ENCODE measurements at places on chromosomes 1 and 21.
A peak's percentile ranks its signal among the peaks of the same experiment; 100 is the strongest.

GRCh38 chr1:51139474-51139873 lies 37.4 kb downstream of the C1orf185 start:
- no peak for DNase-seq

DNA sequence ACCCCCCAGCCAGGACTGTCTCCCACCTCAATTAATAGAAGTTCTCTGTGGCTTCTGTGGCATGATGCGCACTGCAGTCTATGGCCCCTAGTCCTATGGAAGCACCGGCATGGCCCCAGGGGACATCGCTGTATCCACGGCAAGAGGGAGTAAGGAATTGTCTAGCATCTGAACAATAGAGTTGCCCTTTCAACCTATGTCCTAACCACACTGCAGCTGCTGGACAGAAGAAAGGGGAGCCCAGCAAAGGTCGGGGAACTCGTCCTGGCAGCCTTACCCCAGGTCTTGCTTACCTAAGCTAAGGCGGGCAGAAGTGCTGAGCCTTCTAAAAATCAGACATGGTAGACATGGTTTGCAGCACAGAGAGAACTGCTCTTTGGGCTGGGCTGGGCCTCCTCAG lies 103.3 kb upstream of the EDN2 start:
- no peak for DNase-seq

GRCh38 chr21:27674041-27674615 lies 707.2 kb upstream of the ADAMTS5 start:
- no peak for DNase-seq

- DNase-seq: no peak
These were observed 6.1 kb downstream of the DFFB start for GRCh38 chr1:3863231-3863935.

DNA sequence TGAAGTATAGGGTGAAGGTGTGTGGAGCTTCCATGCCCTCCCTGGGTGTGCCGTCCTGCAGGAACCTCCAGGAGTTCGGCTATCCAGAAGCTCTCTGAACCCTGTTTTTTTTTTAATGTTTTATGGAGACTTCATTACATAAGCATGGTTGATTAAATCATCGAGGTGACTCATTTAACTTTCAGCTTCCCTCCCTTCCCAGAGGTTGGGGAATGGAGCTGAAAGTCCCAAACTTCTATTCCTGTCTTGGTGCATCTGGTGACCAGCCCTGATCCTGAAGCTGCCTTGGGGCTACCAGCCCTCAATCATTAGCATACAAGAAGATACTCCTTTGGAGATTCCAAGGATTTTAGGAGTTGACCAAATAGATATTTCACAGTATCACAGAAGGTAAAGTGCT lies 9.5 kb downstream of the RRP15 start:
- no peak for DNase-seq

DNA sequence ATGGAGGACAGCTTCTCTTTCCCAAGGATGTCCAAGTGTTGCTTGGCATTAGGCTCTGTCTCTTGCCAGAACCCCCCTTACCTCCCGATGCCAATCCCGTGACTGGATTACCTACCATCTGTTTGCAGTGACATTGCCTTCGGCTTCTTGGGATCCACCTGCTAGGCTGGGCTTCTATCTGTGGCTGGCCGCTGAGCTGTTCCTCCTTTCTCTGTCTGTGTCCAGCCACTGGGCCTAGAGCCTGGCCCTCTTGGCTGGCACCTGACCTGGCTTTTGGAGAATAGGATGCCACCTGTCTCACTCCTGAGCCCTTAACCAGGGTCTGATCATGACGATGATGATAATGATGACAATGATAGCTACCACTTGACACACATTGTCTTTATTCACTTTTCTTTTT lies 41.6 kb upstream of the STUM start:
- DNase-seq: no peak

DNA sequence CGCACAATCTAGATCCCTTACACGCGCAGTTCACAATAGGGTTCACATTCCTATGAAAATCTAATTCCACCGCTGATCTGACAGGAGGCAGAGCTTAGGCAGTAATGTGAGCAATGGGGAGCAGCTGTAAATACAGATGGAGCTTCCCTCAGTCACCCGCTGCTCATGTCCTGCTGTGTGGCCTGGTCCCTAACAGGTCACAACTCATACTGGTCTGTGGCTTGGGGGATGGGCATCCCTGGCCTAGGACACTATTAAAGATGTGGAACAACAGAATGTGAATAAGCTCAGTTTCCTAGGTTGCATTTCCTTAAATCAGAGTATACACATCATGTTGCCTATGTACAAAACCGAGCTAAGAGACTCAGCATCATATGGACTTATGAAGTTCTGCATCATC lies 16.2 kb downstream of the IFI44 start:
- DNase-seq: no peak

GRCh38 chr1:198491028-198491427 lies 49.5 kb downstream of the ATP6V1G3 start:
- DNase-seq: no peak

GRCh38 chr21:45410865-45411809 lies 6.2 kb downstream of the COL18A1 start:
- peak; percentile 24 for DNase-seq

DNA sequence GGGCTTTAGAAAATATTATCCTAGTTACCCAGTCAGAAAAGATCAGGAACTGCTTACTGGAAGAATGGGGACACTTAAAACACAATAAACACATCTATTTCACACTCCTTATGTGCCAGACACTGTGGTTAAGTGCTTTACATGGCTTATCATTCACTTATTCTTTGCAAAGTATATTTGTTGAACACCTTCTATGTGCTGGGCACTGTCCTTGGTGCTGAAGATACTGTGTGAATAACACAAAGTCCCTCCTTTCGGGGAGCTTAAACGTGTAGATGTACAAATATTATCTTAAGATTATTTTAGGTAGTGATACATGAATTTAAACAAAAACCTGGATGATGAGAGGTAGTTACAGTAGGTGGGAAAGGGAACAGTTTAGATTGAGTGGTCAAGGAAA lies 169.3 kb downstream of the ST6GALNAC5 start:
- no peak for DNase-seq

DNA sequence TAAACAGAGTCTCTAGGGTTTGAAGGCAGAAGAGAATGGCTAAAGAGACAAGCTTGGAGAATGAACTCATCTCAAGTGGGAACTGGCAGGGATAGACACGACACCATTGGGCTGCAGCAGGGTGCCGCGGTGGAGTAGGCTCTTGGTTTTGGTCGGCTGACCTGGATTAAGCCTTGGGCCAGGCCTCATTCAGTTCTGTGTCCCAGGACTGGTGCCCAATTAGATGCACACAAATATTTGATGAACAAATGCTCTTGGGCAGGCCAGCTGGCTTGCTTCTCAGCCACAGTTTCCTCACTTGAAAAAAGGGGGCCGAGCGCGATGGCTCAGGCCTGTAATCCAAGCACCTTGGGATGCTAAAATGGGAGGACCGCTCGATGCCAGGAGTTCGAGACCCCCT lies 53.4 kb upstream of the CITED4 start:
- DNase-seq: peak; percentile 28

- no peak for DNase-seq
These were observed 28.0 kb downstream of the MACO1 start for GRCh38 chr1:25458541-25459298.

- DNase-seq: no peak
These were observed 108.8 kb downstream of the KIF26B start for GRCh38 chr1:245263529-245264095.

GRCh38 chr1:26411624-26412074 lies 1.0 kb downstream of the LIN28A start:
- DNase-seq: no peak

DNA sequence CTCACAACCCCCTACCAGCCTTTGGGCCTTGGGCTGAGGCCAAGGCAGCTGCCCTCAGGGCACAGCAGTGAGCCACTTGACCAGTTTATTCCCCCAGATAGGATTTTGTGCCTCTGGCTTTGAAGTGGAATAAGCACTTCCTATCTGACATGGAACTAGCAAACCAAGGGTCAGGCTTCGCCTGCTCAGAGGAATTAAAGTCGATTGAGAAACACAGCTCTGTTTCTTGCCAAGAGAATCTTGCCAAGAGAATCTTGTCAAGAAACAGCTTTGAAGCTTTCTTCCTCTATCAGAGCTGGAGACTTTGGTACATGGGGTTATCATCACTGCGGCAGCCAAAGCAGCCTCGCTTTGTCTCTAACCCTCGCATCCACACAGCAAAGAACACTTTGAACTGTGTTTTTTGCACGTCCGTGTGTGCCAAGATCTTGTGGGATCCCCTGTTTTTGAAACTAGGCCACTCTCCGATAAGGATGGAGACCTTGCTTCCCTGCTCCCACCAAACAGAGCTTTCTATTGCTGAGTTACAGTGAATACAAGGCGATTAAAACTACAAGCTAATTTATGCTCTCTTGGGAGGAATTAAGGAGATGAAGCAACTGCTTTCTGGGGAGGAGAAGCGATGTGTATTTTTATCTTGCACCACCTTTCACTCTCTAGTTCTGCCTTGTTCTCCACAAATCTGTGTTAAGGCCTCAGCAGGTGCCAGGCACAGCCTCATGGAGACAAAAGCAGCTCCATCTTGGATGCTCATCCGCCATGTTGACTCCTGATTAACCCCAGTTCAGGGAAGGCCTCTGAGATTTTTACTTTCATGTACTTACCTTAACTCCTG lies 67.3 kb downstream of the RHOU start:
- no peak for DNase-seq

DNA sequence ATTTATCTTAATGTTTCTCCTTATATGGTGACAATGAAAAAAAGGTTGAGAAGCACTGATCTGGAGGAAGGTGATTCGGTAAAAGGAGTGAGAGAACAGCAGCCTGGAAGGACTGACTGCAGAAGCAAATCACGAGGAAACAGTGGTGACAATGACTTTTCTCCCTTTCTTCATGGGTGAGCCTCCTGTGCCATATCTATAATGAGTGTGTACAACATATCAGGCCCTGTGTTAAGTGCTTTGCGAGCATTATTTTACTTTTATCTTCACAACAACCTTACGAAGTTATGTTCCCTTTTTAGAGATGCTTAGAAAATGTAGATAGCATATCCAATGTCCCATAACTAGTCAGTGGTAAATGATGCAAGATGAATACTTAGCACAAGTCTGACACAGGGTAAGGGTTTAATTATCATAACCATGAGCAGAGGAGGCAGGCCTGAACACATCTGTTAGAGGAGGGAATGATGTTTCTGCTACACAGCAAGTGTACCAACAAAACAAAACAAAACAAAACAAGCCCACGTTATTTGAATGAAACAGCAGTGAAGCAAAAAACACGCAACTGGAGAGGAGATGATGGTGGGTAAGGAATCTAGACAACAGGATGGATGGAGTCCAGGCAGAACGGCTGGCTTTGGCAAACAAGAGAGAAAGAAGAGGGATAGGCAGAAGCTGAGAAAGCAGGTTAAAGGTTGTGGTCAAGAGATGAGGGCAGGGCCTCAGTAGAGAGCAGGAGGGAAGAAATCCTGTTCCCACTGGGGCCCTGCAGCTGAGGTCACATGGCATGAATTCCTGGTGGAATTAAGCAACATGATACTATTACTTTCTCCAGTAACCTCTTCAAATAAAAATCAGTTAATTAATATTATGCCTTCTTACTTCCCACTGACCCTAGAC lies 29.6 kb downstream of the GNG12 start:
- DNase-seq: no peak

DNA sequence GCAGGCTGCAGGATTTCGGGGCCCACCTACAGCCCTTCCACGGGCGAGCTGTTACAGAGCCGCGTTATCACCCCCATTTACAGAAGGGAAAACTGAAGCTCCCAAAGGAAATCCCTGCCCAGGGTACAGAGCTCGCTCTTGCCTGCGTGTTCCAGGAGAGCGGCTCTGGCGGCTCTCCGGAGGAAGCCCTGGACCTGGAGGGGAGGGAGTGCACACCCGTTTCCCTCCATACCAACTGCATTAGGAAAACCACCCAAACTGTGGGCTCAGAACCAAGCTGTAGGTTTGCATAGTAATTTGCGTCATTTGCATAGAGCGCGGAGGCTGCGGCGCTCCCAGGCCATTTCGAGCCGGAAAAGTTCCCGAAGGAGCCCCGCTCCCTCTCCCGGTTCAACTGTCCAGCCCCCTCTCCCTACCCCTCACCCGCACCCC lies 24.7 kb upstream of the ADGRB2 start:
- no peak for DNase-seq

DNA sequence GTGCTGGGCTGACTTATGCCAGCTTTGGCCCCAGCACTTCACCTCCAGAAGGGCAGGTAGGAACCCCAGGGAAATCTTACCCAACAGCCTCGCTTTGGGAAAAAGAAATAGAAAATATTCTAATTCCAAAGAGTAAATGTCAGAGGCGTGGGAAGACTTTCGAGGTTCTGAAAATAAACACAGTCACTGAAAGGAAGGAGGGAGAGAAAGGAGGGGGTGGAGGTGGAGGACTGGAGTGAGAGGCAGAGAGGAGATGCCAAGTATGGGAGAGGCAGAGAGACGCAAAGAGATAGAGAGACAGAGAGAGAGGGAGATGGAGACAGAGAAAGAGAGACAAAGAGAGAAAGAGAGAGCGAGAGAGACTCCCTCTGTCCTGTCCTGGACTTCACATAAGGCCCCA lies 395.0 kb downstream of the PTPRU start:
- DNase-seq: no peak

GRCh38 chr1:37697090-37697489 lies 4.8 kb downstream of the CDCA8 start:
- DNase-seq: no peak

GRCh38 chr1:77316006-77316405 lies 34.2 kb downstream of the AK5 start:
- no peak for DNase-seq

- no peak for DNase-seq
These were observed 2.6 kb upstream of the PADI2 start for GRCh38 chr1:17121881-17122280.

- DNase-seq: no peak
These were observed 3.5 kb downstream of the MINDY1 start for GRCh38 chr1:151003180-151003579.

GRCh38 chr1:171231326-171231725 lies 17.0 kb upstream of the FMO1 start:
- DNase-seq: no peak

DNA sequence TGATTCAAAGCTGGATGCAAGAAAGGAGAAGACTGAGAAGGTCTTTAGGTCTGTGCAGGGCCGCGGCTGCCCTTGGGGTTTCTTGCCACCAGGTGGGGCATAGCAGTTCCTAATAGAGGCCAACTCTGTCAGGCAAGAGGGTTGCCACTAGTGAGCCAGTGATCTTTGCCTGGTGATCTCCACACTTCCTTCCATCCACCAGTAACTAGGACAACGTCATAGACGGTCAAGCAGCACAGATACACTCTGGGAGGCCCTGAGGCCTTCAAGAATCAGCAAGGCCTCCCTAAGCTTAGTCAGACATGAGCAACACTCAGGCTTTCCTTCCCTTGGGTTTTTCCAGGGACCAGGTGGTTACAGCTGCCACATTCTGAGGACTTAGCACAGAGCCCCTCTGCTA lies 32.9 kb upstream of the ATP2B4 start:
- DNase-seq: peak; percentile 40

- DNase-seq: peak; percentile 82
These were observed at the start of gene KIF21B for GRCh38 chr1:201023517-201023902. KIF21B (minus strand) TSS chr1:201023714; CDS start chr1:201023383, 331 bp downstream.

All from body of pancreas (tissue), 4 donors.